Fibroblast of the aortic adventitia (primary cell): ENCODE measurements at places on chromosomes 5 and 9. TPM values are rescaled to one million over a fixed set of nuclear protein-coding genes. Genes with fewer than 3 reads are reported as not detected.

The PCDHGA12 gene
- 39.7 and 50.5 TPM in 2 replicates for total RNA-seq

DNA sequence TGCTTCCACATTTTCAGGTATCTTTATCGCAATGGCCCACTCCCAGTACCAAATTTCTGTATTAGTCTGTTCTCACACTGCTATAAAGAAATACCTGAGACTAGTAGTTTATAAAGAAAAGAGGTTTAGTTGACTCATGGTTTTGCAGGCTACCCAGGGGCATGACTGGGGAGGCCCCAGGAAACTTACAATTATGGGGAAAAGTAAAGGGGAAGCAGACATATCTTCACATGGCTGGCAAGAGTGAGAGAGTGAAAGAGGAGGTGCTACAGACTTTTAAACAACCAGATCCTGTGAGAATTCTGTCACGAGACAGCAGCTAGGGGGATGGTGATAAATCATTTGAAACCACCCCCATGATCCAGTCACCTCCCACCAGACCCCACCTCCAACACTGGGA is 238.2 kb upstream of the DMAC1 start:
- DNase-seq, result no peak

The EHMT1 gene
- 31.4 and 41.8 TPM in 2 replicates for total RNA-seq

DNA sequence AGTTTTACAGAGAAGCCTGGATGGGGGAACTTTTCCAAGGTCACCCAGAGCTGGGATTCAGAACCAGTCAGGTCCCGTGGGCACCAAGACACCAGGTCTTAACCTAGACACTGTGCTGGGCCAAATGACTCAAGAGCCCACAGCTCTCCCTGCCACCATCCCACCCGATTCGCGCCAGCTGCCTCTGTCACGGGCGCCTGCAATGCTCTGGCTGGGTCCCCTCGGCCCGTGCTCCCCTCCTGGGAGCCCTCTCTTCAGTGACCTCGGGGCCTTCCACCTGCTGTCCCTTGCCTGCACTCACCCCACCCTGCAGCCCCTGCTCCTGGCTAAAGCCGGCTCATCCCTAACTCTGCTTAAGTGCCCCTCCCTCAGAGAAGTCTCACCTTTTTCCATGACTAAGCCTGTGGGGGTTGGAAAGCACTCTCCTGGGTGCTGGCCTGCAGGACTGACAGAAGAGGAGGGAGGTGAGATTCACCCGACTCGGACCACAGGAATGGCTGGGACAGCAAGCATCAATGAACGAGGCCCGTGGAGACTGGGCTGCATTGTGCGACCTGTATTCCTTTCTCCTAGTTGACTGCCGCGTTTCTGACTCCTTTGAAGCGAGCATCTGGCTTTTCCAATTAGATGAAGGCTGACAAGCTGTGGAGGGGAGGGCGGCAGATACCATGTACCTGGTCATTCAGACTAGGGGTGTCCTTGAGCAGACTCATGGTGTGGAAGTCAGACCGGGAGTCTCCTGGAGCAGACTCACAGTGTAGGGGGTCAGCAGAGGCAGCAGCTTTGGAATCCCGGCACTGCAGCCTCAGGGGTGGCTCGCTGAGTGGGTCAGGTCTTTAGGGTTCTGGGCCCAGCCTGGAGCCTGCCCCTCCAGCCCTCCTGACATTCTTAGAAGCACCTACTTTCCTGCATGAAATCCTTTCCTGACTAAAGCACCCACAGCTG is 5.8 kb upstream of the IL4 start:
- no peak for DNase-seq

DNA sequence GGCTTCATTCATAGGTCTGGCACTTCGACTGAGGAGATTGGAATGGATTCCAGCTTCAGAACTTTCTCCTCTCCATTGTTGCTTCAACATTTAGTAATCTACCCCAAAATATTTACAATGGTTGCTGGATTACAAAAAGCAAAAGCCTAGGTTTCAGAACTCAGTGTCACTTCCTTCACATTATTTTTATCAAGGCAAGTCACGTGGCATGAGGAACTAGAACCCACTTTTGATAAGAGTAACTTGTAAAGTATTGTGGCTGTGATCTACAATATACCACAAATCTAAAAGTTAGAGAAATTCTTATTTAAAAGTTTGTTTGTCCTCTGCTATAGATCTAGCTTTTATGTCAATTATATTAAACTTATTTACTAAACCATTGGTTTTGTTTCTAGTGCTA is 39.7 kb upstream of the ANKDD1B start:
- DNase-seq, result peak; percentile 10

- DNase-seq, result no peak
These were observed 29.1 kb upstream of the TOMM5 start for GRCh38 chr9:37621273-37622121.

- DNase-seq, result no peak
These were observed 10.7 kb upstream of the OR5C1 start for GRCh38 chr9:122777935-122778627.

DNA sequence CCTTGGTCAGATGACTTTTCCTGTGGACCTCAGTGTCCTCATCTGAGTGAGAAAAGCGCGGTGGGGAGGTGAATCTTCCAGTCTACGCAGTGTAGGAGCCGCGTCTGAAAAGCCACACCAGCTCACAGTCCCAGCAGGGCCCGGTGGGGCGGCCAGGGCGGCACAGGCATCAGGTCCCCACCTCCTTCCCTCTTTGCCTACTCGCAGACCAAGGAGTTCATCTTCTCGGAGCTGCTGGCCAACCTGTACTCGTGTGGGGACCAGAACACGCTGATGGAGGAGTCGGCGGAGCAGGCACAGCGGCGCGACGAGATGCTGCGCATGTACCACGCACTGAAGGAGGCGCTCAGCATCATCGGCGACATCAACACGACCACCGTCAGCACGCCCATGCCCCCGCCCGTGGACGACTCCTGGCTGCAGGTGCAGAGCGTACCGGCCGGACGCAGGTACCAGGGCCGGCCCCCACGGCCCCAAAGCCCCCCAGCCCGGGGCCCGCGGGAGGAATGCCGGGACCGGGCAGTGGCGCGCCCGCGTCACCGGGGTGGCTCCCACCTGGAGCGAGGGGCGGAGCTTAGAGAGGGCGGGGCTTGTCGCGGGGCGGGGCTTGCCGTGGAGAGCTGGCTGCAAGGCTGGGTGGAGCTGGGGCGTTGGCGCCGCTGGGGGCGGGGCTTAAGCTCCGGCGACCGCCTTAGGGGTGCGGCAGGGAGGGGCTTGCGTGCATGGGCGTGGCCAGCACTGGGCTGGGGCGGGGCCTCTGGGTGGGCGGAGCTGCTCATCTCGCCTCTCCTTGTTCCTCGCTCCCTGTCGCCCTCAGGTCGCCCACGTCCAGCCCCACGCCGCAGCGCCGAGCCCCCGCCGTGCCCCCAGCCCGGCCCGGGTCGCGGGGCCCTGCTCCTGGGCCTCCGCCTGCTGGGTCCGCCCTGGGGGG is 25.6 kb downstream of the GOLGA2 start:
- peak; percentile 50 for DNase-seq
